ENCODE measurements at places on chromosomes 5 and 9.

DNA sequence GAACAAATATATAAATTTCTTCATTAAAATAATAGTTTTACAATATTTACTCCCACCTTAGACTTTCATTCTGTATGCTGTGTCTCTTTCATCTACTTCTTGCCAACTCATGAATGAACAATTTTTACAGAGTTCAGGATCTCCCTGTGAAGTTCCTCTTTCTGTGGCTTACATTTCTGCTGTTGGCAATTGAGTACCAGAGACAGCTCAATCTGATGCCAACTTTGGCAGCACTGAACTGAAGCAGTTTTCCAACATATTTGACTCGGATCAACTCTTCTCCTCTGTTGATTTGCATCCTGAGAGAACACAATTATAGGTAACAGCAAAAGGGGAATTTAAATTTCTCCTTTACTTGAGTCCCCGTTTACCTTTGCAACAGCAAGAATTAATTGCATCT, 1262.2 kb downstream of the EFNA5 start:
- no peak for DNase-seq

DNA sequence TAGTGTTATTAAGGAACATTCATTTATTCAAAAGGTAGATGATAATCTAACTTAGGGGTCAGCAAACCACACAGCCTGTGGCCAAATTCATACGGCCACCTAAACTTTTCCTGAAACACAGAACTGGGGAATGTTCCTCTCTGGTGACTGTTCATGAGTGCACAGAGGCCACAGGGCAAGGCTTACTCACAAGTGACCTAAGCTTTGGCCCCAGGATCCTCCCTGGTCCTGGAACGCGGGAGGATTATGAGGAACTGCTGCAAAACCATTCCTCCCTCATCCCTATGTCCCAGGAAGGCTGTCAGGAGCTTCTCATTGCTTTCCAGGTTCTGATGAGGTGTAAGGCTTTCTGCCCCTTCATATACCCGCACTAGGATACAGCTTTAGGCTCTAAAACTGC, 397.6 kb downstream of the SEMA5A start:
- no peak for DNase-seq

- no peak for DNase-seq
Measured at GRCh38 chr5:63963926-63964325, 1.7 kb upstream of the HTR1A start.

GRCh38 chr9:87395804-87396479, 101.7 kb upstream of the DAPK1 start:
- DNase-seq = no peak

- no peak for DNase-seq
Measured at GRCh38 chr5:140113180-140113698, 670 bp upstream of the PURA start.

DNA sequence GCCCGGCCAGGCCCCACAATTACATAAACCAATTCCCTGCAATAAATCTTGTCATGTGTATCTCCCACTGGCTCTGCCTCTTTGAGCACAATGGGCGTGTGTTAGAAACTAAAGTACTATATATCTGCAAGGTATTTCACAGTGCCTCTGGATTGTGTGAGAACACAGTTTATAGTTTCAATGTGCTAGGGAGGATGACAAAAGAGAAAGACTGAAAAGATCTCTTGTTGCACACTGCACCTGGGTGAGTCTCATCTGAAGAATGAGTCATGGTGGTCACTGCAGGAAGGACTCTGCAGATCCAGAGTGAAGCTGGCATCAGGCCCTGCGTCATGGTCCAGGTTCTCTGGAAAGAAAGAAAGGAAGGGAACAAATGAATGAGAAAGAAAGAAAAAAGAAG, 20.7 kb upstream of the CTSV start:
- no peak for DNase-seq
